Activated T-helper 1 cell treated with Interleukin-2 at 50 U/mL for 16 hours (primary cell): ENCODE measurements at places on chromosomes 16 and 17.

DNA sequence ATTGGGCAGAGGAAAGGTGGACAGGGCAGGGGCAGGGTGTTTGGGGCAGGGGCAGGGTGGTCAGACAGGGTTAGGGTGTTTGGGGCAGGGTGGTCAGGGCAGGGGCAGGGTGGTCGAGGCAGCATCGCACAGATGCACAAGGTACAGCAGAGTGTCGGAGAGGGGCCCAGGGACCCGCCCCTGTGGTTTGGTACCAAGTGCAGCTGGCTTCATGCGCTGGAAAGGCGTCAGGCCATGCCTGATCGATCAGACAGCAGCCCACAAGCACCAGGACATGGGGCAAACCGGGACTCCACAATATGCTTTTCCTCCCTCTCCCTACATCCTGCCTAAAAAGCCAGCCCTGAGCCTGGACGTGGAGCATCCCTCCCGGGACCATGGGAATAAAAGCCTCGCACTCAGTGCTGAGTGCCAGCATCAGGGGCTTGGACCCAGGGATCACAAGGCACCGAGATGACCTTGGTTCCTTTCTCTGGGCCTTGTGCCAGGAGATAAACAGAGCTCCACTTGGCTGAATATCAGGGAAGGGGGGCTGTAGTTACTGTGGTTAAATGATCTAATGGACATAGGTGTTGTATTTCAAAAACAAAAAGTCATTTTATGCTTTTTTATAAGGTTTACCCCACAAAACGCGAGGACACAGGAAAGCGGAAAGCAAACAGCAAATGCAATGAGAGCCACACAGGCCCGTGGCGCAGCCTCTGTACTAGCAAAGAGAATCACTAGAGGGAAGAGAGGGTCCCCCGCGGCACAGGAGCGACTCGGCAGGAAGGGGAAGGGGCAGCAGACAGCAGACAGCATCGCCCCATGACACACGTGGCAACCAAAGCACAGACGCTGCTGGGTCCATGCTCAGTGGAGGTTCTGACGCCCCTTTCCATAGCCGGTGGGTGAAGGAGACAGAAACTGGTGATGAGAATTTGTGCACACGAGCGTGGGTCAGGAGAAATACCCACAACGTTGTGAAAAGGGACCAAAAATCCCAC, 5.3 kb upstream of the HEXD start:
- DNase-seq = no peak

GRCh38 chr17:69450918-69451317, 36.4 kb downstream of the MAP2K6 start:
- no peak for DNase-seq

DNA sequence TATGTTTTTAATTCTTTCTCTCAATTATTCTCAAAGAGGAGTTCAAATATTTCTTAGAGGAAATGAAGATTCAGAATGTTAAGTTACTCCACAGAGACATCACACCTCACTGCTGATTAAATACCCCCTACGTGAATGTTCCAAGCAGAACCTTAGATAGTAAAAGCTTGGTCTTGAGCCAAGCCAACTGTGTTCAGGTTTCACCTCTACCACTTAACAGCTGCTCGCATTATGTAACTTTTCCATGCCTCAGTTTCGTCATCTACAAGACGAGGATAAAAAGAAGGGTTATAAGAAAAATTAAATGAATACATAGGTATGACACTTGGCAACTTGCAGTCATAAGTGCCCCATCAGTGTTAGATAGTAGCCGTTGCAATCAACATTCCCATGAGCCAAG, 356.2 kb downstream of the RBFOX1 start:
- no peak for DNase-seq

GRCh38 chr17:18321309-18321708, 6.2 kb downstream of the SMCR8 start:
- no peak for DNase-seq

DNA sequence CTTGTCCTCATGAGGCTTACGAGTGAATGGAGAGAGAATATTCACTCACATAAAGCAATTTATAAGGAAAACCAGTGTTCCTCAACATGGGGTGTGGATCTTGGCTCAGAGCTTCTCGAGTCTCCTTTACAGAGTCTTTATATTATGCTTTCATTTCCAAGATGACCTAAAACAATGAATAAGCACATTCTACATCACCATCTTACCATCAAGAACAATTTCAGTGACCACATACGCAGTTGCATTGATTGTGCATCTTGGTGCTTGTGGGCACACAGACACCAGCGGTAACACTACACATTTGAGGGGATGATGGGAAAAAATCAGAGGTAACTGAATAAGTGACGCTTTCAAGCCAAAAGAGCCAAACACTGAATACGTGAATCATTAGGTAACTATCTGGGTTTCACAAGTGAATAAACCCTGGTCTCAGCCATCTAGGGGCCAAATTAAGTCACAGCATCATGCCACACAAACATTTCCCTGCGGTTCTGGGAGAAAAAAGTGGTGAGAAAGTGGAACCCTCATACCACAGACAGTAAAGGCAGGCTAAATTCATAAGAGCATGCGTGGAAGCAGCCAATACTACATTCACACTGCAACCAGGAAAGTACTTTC, 9.4 kb downstream of the CWC25 start:
- DNase-seq = no peak

- DNase-seq = no peak
Measured at GRCh38 chr16:11141409-11142260, 114.4 kb downstream of the SOCS1 start.

- no peak for DNase-seq
Measured at GRCh38 chr17:42617956-42618431, 8.5 kb downstream of the TUBG1 start.
